Hematopoietic multipotent progenitor cell (in vitro differentiated cells): ENCODE measurements at places on chromosomes 2 and 18.
A peak's percentile ranks its signal among the peaks of the same experiment; 100 is the strongest.

DNA sequence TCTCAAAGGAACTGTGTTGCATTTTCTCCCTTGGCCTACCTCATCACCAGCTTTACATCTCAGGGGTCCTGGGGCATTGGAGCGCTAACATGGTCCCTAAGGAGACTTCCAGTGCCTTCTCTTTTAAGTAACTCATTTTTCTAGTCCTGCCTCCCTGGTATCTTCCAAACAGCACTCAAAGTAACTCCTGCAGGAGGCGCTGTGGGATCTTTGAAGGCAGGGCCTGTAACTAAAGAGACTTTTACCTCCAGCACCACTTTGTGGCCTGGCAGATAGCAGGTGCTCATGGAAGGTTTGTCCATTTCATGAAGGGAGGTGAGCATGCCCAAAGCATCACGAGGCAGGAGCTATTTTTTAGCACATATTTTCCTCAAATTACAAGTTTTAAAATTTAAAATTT is 411.0 kb upstream of the GYPC start:
- no peak for DNase-seq

DNA sequence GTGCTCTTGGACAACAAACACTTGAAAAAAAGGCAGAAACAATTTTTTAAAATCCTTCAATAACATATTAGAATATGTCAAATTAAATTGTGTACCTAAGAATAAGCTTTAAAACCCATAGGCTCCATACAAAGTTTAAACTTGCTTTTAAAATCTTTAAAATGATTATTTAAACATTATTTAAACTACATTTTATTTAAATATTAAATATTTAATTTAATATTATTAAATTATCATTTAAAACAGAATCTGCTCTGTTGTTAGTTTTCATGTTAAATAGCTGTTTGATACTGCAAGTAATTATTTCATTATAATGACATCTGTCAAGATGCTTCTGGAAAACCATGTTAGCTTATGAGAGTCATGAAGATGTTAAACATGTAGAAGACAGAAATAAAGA is 75.6 kb downstream of the MAP4K3 start:
- DNase-seq = no peak

- DNase-seq = no peak
Measured at GRCh38 chr2:21860907-21861306, 737.1 kb downstream of the TDRD15 start.

DNA sequence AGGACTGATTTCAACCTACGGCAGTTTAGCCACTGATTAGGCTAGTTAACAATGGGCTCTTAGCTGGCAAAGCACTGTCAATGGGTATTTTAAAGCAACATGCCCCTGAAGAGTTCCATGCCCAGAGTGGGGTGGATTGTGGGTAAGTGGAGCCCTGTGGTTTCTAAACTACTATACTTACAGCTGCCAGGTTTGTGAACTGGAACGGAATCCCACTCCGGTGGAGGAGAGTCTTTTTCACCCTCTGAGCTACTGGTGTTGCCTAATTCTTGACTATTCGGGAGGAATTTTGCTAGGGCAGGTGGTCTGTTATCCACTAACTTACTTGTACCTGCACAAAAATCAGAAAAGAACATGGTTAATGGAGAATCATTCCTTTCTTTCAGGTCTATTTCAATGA is 52.6 kb downstream of the ZAP70 start:
- no peak for DNase-seq

DNA sequence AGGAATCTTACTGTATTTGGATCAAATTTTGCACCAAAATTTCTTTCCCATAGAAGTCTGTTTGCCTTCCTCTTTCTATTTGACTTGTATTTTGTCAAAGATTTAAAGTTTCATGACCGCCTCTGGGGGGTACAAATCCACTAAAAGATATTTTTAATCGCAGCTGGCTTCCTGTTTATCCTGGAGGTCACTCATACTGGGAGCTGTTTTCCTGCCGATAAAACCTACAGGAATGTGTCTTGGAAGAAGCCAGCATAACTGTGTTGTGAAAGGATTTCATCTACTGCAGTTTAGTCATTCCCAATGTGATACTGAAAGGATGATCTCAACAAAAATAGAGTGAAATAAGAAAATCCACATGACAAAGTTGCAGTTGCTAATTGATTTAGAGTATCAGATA is 184.0 kb downstream of the RIT2 start:
- DNase-seq = no peak

GRCh38 chr2:136225950-136226835 is 108.2 kb upstream of the CXCR4 start:
- peak; percentile 75 for DNase-seq

- no peak for DNase-seq
Measured at GRCh38 chr2:239711911-239712570, 311.2 kb upstream of the HDAC4 start.

- no peak for DNase-seq
Measured at GRCh38 chr2:219500135-219500534, 1.4 kb downstream of the GMPPA start.

- no peak for DNase-seq
Measured at GRCh38 chr18:58175122-58175785, 131.2 kb downstream of the NEDD4L start.

GRCh38 chr2:131148426-131148825 is 43.3 kb downstream of the PLEKHB2 start:
- DNase-seq = no peak

DNA sequence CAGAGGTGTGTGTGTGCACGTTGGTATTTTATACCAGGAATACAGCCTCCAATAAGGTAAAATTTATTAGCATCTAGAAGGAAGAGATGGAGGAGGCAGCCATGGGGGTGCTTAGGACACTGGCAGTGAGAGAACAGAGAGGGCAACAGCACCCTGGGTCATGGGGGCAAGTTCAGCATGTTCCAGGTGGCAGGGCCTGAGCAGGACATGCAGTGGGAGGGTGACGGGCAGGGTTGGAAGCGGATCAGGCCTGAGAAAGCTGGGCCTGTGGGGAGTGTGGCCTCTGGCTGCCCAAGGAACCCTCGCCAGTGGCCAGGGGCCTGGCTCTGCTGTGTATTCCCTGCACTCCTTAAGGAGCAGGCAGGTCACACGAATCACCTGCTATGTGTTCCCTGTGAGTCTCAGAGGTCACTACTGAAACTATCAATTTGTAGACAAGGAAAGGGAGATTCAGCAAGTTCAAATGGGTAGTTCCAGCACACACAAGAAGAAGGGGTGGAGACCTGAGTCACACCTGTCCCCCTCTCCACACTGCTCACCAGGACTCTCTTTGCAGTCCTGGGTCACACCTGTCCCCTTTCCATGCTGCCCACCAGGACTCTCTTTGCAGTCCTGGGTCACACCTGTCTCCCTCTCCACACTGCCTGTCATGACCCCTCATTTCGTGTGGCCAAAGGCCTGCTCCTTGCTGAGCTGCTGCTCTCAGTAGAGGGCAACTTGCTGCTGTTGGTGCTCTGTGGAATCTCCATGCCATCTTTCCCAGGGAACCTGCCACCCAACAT is 463.9 kb upstream of the HS6ST1 start:
- no peak for DNase-seq

DNA sequence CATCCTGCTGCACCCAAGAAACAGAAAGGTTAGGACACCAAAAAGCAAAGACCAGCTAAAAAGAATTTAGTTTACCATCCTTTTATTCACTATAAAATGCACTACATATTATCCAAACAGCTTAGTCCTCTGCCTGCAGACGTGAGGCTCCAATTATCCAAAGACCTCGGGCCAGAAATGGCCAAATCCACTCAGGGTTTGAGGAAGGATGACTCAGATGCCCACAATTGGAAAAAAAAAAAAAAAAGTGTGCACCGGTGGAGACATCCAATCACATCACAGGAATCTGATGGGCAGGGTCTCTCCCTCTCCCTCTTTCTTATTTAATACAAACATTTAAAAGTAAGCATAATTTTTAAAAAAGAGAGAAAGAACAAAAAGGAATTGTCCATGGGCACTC is 65.7 kb downstream of the TRABD2A start:
- DNase-seq = no peak

DNA sequence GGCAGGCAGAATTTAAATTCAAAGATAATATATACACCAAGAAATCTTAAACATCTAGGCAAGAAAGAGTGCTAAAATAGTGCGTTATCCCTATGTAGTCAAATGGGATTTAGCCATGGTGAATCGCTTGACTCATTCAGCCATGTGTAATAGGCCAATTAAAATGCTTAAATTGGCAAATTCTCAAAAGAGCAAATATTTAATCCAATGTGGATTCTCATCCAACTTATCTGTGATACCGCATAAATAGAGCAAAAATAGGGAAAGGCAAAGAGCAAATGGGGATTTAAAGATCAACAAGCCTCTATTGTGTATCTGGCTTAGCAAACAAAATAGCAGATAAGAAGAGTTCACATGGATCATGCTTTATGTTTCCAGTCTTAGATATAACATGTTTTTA is 123.2 kb upstream of the RPRM start:
- no peak for DNase-seq

GRCh38 chr2:183993052-183993451 is 605.3 kb upstream of the ZNF804A start:
- no peak for DNase-seq

- no peak for DNase-seq
Measured at GRCh38 chr2:142112757-142113221, 18.0 kb downstream of the LRP1B start.

DNA sequence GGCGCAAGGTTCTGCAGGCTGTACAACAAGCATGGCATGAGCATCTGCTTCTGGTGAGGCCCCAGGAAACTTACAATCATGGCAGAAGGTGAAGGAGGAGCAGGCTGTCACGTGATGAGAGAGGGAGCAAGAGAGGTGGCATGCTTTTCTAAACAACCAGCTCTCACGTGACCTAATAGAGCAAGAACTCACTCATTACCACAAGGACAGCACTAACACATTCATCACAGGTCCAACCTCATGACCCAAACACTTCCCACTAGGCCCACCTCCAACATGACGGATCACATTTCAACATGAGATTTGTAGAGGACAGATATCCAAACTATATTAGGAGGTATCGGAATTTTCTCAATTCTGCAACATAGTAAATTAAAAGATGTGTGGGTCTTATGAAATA is 108.8 kb upstream of the DLX2 start:
- no peak for DNase-seq

GRCh38 chr2:86028766-86029381 is 76.8 kb downstream of the POLR1A start:
- no peak for DNase-seq

DNA sequence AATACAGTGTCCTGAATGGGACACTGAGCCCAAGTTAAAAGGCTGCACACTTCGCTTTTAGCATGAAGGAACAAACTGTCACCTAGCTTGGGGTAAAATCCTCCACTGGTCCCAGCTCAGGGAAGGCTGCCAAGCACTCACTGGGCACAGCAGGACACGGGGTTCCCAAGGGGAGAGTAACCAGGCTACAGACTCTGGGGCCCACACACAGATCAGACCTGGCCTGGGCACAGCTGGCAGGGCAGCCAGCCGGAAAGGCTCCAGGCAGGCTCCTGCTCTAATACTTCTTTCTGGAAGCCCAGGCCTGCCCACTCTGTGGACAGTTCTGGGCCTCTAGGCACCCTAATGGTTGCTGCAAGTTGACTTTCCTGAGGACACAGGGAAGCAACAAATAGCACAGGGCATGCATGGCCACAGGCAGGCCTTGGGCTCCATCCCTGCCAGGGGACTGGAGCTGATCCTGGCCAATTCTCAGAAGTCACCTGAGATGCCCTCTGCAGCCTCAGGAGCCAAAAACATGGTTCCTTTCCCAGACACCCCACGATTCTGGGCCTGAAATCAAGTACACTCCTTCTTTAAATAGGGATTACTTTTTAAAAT is 18.7 kb upstream of the SULT1C3 start:
- DNase-seq = no peak

DNA sequence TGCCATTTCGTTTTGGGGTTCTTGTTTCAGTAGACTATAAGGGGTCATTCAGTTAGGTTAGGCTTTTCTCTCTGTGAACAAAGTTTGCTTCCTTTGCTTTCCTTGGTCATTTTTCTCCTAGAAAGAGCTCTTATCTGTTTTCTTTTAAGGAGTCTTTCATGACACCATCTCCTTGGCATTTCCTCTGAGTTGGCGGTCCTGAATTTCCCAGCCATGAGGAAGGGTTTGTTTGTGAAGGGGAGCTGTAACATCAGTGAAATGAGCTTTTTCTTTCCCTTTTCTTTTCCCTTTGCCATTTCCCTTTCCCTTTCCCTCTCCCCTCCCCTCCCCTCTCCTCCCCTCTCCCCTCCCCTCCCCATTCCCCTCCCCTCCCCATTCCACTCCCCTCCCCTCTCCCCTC is 61.7 kb downstream of the MAP4K4 start:
- DNase-seq = no peak

- DNase-seq = no peak
Measured at GRCh38 chr2:108884619-108885018, 98.0 kb downstream of the CCDC138 start.

DNA sequence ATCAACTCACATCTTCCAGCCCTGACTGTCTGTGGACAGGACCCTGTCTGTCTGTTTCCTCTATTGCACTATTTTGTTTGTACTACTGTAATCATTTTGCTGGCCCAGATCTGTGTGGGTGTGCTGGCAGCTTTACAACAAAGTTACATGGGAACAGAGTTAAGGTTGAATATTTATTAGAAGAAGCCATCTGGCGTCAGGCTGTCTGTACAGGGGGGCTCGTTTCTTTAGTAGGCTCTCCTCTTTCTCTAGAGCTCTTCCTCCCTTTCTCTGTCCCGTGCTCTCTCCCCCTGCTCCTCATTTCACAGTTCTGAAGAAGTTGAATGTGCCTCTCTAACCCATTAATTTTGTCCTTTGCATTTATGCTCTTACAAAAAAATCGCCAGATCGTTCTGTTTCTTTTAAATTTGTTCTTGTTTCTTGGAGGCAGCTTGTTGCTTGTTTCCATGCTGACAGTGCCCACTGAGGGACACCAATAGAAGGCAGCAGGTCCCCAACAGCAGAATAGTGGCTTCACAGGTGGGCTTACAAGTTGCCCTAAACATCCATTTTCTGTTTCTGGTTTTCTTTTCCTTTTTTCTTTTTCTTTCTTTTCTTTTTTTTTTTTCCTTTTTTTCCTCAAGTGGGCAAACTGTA is 315.2 kb upstream of the ZEB2 start:
- DNase-seq = no peak

DNA sequence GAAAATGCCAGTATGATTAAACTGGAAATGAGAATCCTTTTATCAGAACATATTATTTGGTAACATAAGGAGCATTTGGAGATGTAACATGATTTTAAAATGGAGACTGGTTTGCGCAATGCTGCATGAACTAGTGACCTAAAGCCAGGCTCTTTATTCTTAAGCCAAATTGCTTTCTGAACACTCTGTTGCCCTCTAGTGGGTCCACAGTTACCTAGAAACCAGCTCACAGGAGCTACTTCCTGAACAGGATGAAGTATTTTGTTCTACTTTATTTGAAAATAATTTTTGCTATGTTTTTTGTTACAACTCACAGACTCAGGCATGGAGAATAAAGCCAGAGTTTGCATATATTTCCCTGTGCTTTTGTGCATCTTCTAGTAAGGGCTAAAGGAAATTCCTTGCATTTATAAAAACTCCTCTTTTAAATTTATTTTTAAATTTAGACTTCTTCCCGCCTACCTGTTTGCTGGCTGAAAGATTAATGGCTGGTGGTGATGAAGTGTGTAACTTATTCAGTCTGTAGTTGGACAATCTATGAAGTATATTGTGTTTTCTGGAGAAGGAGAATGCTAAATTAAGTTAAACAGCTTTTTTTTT is 146.7 kb downstream of the PARD3B start:
- peak; percentile 53 for DNase-seq

GRCh38 chr2:16201848-16202247 is 261.5 kb downstream of the MYCN start:
- DNase-seq = no peak

GRCh38 chr2:128528133-128528532 is 209.5 kb upstream of the HS6ST1 start:
- DNase-seq = no peak

GRCh38 chr2:46449700-46450099 is 29.7 kb upstream of the TMEM247 start:
- DNase-seq = no peak
